Neural progenitor cell (in vitro differentiated cells): ENCODE measurements at places on chromosomes 16 and 17. TPM values are rescaled to one million over a fixed set of nuclear protein-coding genes. Genes with fewer than 3 reads are reported as not detected.

- peaks cover 9% of the 10 kb centered on the region for H3K4me1 ChIP-seq
- DNase-seq: no peak
- H3K27ac ChIP-seq: no peak overlapping the region
- no peak overlapping the region for H3K4me3 ChIP-seq
- H3K36me3 ChIP-seq: no peaks in the 10 kb centered on the region
Observed at GRCh38 chr17:45575126-45575885, 84.8 kb upstream of the PLEKHM1 start.

DNA sequence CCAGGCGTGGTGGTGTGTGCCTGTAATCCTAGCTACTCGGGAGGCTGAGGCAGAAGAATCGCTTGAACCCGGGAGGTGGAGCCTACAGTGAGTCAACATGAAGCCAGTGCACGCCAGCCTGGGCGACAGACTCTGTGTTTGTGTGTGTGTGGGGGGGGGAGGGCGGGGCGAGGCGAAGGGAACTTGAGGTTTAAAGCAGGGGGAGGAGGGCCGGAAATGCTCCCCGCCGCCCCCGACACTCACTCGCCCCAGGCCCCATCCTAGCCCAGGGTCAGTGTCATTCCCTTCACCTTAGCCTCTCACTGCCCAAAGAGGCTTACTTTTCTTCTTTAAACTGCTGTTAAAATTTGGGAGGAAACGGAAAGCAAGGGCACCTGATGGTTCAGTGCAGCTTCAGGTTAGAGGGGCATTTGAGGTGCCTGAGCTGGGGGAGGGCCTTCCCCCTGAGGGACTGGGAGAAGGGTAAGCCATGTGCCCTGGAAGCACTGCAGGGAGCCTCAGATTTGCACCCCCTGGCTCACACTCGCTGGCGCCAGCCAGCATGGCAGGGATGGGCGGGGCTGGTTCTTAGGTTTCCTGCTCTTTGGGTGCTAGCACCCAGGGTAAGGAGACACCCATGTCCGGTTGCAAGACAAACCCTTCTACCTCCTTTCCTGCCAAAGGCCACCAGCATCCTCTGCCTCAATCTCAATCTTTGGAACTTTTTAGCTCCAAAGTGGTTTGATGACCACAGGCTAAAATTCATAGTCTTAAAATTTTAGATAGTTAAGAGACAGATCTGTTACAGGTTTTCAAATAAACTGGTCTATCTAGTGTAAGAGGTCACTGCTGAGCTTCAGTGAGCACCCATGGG lies 2.2 kb upstream of the LIMD2 start:
- H3K36me3 ChIP-seq: no peaks in the 10 kb centered on the region
- peaks cover 11% of the 10 kb centered on the region for H3K4me1 ChIP-seq
- no peak for DNase-seq
- peaks cover 12% of the 10 kb centered on the region for H3K27me3 ChIP-seq
- no peak overlapping the region for H3K27ac ChIP-seq
- H3K4me3 ChIP-seq: no peak overlapping the region

ODAD4 gene
- 4.1 and 4.6 TPM in 2 replicates for total RNA-seq

GRCh38 chr17:76422860-76423259 lies 30.1 kb downstream of the UBE2O start:
- no peak overlapping the region for H3K27ac ChIP-seq
- no peaks in the 10 kb centered on the region for H3K4me1 ChIP-seq
- no peak overlapping the region for H3K4me3 ChIP-seq
- no peak for DNase-seq
- no peaks in the 10 kb centered on the region for H3K27me3 ChIP-seq
